Activated naive CD4-positive, alpha-beta T cell treated with anti-CD3 and anti-CD28 coated beads, Interleukin-2, amount 10 ng/mL, durations not matched to agents 5 hours and 36 hours (primary cell): ENCODE measurements at places on chromosomes 7 and 10. TPM values are rescaled to one million over a fixed set of nuclear protein-coding genes. Genes with fewer than 3 reads are reported as not detected.

Gene ACBD7
- total RNA-seq, result 4.5 TPM

Gene BLNK
- total RNA-seq, result not detected

Gene USP6NL
- total RNA-seq, result 2.9 TPM

Gene CYP3A4
- not detected for total RNA-seq

Gene DRGX
- not detected for total RNA-seq

Gene POLR2J2
- total RNA-seq, result 13.4 TPM

Gene MRPL43
- total RNA-seq, result 45.7 TPM

Gene LRRC4
- total RNA-seq, result not detected

Gene FAM25C
- total RNA-seq, result not detected

Gene UTF1
- not detected for total RNA-seq

Gene PLPP4
- not detected for total RNA-seq

Gene RAB11FIP2
- 16.0 TPM for total RNA-seq

Gene TM9SF3
- total RNA-seq, result 85.0 TPM

Gene WIPF3
- total RNA-seq, result not detected

Gene CNTNAP2
- total RNA-seq, result not detected

Gene PRPS1L1
- not detected for total RNA-seq

Gene SMKR1
- 2.2 TPM for total RNA-seq

Gene SEMA3C
- not detected for total RNA-seq
